ENCODE measurements at places on chromosomes 2 and 18. TPM values are rescaled to one million over a fixed set of nuclear protein-coding genes. Genes with fewer than 3 reads are reported as not detected.

EFEMP1 gene
- total RNA-seq: not detected

GRCh38 chr2:213792045-213792444 is 507.8 kb downstream of the SPAG16 start:
- no peaks in the 10 kb centered on the region for H3K36me3 ChIP-seq
- H3K4me1 ChIP-seq: no peaks in the 10 kb centered on the region
- no peaks in the 10 kb centered on the region for H3K27me3 ChIP-seq
- H3K27ac ChIP-seq: no peak overlapping the region

GRCh38 chr2:212237350-212238095 is 301.1 kb downstream of the ERBB4 start:
- no peak overlapping the region for H3K27ac ChIP-seq
- H3K36me3 ChIP-seq: no peaks in the 10 kb centered on the region
- no peak for DNase-seq
- H3K4me1 ChIP-seq: no peaks in the 10 kb centered on the region
- no peaks in the 10 kb centered on the region for H3K27me3 ChIP-seq

DNA sequence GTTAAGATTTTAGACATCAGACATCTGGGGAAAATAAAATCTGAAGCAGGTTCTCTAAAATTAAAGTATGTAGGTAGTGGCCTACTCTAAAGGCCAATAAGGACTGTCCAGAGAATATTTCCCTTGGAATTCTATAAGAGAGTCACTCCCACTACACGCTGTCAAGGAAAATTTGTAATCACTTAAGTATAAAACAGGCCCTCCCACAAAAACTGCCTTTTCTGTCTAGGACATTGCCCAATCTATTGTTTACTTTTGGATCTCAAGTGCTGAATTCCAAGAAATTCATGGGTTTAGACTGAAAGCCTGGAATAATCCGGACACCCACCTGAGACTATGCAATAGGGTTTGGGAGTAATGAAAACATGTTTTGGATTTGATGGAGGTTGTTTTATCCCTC is 1.7 kb upstream of the SRBD1 start:
- no peak overlapping the region for H3K4me3 ChIP-seq
- peaks cover 3% of the 10 kb centered on the region for H3K27me3 ChIP-seq
- no peak for DNase-seq
- peaks cover 18% of the 10 kb centered on the region for H3K4me1 ChIP-seq
- no peak overlapping the region for H3K27ac ChIP-seq

DNA sequence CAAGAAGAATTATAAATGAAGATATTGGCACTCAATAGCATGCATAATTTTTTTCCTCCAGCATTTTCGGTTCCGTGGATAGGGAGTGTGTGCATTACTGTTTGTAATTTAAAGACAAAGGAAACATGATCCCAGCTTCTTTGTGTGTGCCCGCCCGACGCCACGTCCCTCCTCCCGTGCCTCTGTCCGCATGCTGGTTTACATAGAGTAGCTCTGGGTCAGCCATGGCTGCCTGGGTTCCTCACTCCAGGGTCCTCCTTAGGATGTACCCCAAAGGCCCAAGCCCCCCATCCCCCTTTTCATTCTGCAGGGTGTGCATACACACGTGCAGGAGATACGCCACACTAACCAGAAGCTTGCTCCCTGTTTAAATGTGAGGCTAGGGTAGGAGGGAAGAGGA is 214.7 kb downstream of the KLHL29 start:
- no peaks in the 10 kb centered on the region for H3K27me3 ChIP-seq
- no peak overlapping the region for H3K27ac ChIP-seq
- DNase-seq: no peak
- H3K36me3 ChIP-seq: no peaks in the 10 kb centered on the region
